ENCODE measurements at places on chromosomes 4 and X. TPM values are rescaled to one million over a fixed set of nuclear protein-coding genes. Genes with fewer than 3 reads are reported as not detected.

DNA sequence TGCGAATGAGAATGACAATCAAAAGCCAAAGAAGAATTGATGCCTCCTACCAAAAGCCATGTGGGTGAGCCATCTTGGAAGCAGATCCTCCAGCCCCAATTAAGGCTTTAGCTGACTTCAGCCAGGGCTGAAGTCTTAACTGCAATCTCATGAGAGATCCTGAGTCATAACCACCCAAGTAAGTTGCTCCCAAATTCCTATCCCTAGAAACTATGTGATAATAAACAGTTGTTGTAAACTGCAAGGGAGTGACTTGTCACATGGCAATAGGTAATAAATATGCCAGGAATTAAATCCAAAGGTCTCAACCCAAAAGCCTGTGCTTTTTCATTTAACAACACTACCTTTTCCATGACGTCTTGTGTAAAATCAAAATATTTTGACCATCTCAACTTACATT, 154.2 kb upstream of the TBL1X start:
- DNase-seq = no peak

- no peak for DNase-seq
These were observed 375.6 kb downstream of the PDGFC start for GRCh38 chr4:156596026-156596425.

SPARCL1 gene
- total RNA-seq = 0.81 TPM

DMD gene
- 30.5 TPM for total RNA-seq

ANTXR2 gene
- total RNA-seq = 7.7 TPM

NIPAL1 gene
- total RNA-seq = 1.7 TPM

All from H7 (cell line).